Activated CD4-positive, alpha-beta T cell treated with anti-CD3 and anti-CD28 coated beads, Interleukin-2, Interleukin-6, amounts not matched to agents 100 ng/mL and 50 ng/mL, durations not matched to agents 16 hours and 8 hours (primary cell): ENCODE measurements at places on chromosomes 2 and 18.

- DNase-seq: no peak
Measured at GRCh38 chr2:120307482-120307881, 38.5 kb upstream of the INHBB start.

- no peak for DNase-seq
Measured at GRCh38 chr2:120968307-120969015, 232.8 kb downstream of the GLI2 start.

DNA sequence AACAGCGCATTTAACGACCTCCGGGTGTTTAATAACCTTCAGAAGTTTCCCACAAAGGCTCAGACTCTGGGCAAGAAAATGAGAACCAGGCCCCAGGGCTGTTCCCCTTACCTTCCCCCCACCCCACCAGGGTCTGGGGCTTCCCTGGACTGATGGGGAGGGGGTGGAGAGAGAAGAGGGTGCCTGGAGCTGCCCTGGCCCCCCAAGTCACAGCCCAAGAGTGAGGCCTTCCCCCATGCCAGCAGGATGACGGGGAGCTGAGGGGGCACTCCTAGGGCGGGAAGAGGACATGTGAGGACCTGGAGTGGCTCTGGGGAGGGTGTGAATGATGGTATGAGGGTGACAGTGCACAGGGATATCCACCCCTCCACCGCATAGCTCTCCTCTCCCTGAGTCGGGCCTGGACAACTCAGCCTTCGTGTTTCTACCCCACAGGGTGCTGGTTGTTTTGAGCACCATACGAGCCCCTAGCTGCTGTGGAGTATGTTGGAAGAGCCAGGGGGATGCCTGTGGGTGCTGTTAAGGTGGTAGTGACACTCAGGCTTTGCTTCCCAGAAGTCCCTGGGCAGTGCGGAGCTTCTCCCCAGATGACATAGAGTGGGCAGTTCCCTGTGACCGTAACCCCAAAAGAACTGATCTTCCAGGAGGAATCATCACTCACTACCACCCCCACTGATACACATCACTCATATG, 3.9 kb downstream of the PKDCC start:
- no peak for DNase-seq

DNA sequence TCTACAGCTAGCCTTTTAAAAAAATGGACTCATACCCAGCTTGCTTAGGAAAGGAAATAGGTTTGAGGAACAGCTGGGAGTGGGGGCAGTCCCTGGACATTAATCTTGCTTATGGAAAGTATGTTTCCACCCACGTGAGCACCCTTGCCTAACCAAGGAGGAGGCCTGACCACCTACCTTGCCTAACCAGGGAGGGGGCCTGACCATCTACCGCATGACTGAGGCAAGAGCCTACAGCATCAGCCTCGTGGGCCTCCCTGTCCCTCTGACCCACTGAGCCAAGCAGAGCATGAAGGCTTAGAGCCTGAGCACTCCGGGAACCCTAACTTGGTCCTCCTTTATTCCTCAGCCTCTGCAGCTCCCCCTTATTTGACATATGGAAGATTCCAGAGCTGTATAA, 20.2 kb downstream of the PRKAG3 start:
- DNase-seq: no peak

DNA sequence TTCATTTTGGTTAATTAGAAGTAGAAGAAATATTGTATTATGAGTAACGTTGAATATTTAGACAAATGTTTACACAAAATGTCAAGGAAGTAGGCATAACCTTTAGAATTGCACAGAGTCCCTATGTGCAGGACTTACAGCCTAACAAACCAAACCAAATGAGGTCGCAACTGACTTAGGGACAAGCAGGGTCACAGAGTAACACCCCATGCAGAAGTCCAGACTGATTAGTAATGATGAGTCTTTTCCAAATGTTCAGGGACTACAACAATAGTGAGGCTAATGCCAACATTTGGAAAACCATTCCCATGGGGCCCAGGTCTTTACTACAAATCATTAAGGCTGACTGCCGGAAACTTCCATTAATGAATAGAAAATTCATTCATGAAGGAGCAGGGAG, 452.5 kb upstream of the CHAC2 start:
- DNase-seq: no peak

DNA sequence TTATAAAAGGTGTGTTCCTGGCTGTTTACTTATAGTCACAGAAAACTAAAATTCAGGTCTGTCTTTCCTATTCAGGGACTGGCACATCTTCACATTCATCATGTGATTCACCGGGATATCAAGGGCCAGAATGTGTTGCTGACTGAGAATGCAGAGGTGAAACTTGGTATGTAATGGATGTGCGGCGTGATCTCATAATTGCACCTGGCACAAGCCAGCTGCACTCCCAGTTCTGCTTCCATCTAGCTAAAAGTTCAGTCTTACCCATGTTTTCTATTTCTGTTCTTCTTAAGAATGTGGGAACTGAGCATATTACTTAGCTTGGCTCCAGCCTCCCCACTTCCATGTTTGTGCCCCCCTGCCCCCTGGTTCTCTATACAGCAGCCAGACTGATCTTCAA, 131.9 kb downstream of the MAP4K4 start:
- DNase-seq: no peak

DNA sequence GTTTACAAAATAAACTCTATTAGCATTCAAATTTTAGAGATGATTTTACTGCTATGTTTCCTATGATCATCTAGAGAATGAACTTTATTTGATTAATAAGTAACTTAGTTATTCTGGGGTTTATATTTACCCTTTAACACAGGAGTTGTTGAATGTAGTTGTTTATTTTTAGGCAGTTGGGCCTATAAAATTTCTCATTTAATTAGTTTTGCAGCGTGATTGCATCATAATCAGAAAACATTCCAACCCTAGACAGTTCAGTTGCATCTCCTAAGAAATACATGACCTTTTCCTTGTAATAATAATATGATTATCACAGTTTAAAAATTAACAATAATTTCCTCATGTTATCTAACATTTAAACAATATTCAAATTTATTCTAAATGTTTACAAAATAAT, 224.7 kb upstream of the CDH7 start:
- no peak for DNase-seq

- no peak for DNase-seq
Measured at GRCh38 chr2:37911296-37911873, 13.7 kb upstream of the RMDN2 start.

- DNase-seq: no peak
Measured at GRCh38 chr2:20538308-20539132, 91.6 kb downstream of the RHOB start.

DNA sequence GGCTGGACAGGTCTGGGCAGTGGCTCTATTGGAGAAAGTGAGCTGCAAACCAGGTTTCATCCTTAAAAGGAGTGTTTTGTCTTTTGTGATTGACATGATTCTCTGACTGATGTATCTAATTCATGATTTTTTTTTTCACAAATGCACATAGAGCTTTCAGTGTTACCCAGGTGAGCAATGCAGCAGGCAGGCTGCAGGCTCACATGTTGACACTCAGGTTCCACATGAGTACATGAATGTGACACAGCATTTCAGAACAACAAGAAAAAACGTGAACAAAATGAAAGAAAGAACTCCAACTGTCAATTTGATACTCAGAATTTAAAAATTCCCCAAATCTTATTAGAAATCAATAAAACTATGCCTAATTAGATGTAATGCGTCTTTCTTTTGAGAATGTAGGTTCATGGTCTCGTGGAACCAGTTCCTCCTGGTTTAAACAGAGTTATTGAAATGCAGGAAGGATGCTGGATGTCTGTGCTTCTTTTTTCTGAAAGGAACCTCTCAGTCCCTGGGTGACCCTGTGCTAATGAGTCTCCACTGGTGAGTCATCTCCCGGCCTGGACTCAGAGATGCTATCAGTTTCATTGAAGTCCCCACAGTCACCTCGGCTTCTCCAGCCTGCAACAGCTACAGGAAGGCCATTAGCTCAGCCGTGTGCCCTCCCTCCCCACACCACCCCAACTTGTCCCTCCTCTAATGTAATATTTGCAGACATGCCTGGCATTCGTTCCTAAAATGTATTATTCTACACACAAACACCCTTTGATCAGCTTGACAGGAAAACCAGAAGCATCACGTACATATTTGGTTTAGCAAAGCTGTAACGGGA, 430.4 kb downstream of the LPIN1 start:
- DNase-seq: no peak

DNA sequence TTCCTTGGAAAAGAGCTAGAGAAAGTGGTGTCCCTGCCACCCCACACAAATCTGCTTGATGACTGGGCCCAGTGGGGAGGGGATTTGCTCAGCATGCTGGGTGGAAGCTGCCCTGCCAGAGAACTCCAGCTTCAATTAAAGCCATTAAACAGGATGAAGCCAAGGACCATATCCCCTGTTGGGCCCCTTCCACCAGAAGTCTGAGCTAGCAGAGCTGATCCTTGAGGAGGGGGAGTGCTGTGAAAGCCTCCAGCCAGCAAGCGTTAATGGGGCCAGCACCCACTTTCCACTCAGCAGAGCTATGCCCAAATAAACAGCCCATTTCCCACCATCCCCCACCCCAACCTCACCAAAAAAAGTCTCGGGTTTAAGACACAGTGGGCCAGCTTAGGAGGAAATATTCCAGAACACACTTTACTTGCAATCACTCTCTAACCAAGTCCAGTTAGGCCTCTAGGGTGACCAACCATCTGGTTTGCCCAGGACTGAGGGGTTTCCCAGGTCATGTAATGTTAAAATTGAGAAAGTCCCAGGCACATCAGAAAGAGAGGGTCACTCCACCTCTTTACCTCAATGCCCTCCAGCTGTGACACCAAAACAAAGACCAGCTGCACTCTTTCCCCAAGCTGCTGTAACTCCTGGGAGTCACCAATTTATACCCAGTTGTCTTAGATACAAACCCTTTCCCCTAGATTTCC, 132.3 kb downstream of the FOXI3 start:
- no peak for DNase-seq

DNA sequence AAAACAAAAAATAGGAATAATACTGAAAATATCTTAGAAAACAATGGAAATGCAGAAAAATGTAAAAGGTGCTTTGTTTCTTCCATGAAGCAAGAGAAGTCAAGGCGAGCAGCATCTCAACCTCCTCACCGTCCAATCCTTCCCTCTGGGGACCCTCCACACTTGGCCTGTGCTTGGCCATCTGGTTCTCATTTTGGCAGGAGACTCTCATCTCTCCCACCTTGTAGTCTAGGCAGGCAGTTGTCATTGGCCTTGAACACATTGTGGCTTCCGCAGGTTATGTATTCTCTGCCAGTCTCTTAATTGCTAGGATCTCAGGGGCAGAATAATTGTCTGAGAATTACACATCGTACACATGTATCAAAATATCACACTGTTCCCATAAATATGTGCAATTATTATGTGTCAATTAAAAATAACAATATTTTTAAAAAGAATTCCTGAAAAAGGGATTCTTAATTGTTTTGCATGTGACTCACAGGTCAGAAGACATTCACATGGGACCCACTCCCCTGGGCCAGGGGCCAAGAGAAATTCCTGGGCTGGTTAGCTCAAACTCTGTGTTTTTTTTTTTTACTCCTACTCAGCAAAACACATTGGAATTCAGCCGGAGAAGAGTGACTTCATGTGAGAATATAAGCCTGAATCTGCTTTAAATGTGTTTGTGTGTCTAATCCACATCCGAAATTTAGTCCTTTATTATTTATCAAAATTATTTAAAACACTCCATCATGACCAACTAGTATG, 14.0 kb upstream of the ANKRD62 start:
- no peak for DNase-seq

DNA sequence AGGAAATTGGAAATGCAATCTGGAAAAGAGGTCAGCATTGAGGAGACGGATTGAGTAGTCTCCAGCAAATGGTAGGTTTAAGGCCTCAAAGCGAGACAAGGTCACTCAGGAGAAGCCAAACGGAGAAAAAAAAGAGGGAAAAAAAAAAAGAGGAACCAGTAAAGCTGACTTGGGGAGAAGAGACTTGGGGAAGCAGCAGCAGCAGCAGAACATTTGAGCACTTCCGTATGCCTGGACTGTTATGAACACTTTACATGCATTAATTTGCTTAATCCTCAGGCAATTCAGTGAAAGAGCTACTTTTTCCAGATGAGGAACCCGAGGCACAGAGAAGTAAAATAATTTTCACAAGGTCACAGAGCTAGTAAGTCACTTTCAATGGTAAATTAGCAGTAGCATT, 81.3 kb downstream of the OSBPL6 start:
- no peak for DNase-seq

- DNase-seq: no peak
Measured at GRCh38 chr2:47299555-47299954, 103.4 kb upstream of the MSH2 start.

GRCh38 chr2:216670266-216671080, 24.9 kb downstream of the IGFBP5 start:
- no peak for DNase-seq

DNA sequence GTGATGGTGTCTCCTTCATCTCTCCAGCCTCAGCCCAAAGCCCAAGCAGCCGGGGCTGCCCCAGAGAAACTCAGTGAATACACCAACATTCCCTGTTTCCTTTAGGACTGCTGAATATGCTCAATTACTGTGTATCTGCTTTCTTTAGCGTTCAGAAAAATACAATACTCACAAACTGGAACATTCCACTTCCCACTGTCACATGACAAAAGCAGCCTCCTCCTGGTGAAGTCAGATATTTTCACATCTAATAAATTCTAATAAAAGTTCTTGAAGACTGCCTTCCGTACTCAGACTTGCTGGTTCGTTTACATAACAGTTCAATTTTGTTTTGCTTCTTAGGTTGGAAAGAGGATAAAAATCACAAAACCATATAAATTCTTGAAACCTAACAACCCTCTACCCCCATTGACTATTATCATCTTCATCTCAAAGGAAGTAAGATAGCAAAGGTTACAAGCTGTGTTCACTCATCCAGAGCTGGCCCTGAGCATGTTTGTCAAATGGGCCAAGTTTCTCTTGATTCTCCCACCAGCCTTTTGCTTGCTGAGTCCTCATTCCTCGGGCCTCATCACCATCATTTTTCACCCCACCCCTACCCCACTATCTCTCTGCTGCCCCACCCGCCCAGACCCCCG, 190.8 kb upstream of the HNRNPA3 start:
- no peak for DNase-seq

DNA sequence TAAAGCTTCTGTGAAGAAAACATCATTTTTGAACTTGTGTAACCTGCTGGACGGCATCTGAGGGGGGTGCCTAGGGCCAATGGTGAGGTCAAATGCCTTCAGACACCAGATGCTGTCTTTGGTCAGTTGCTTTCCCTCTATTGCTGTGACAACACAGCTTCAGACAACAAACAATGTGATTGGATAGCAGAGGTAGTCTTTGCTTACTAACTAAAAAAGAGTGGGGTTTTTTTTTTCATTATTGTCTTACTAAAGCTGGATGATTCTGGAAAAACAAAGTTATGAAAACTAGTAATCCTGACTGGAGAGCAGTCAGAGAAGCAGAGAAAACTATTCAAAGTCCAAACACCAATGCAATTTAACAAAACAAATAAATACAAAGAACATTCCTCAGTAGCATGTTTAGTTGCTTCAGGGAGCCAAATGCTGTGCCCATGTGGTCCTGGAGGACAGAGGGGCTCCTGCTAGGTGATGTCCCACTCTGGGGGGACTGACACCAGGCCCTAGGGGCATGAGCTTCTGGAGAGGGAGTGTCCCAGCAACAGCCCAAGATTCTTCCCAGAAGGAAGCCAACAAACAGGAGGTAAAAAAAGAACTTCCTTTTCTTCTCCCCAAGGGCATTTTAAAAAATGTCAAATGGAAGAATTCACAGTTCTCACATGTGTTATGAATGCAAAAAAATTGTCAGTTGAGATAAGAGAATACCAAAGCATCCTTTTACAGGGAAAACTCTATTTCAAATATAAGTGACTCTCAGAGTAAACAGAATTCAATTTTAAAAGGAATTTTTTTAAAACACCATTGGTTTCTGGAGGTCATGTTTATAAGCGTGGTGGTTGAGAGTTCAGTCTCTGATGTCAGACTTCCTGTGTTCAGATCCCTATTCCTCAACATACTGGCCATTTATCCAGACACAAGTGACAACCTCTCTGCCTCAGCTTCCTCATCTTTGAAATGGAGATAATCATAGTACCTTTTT, 181.1 kb upstream of the PGAP1 start:
- DNase-seq: no peak
